Kasumi-1 (cell line): ENCODE measurements at places on chromosomes 5 and 9.
A peak's percentile ranks its signal among the peaks of the same experiment; 100 is the strongest.

GRCh38 chr9:8769153-8769552, 969.6 kb upstream of the DMAC1 start:
- DNase-seq = no peak

- no peak for DNase-seq
These were observed 86.5 kb upstream of the PRLR start for GRCh38 chr5:35316611-35317274.

GRCh38 chr9:33211695-33212393, 28.1 kb upstream of the SPINK4 start:
- DNase-seq = no peak

- no peak for DNase-seq
These were observed 377.5 kb downstream of the TMEM167A start for GRCh38 chr5:82699737-82700136.

GRCh38 chr9:89442501-89442978, 55.4 kb downstream of the SEMA4D start:
- DNase-seq = no peak

DNA sequence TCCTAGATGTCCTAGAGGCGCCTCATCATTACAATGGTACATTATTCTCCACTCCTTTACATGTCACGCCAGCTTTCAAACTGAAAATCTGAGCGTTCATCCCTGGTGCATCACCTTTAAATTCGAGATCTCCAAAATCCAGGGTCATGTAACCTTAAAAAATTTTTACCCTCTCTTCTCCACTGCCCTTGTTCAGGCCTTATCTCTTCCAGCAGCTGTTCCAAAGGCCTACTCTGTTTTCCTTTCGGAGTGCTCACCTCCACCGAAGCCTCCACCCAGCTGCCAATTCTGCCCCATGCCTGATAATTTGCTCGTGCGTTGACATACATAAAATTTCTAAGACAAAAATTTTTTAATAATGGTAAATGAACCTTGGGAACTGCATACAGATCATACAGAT, 950 bp upstream of the MSH3 start:
- no peak for DNase-seq

DNA sequence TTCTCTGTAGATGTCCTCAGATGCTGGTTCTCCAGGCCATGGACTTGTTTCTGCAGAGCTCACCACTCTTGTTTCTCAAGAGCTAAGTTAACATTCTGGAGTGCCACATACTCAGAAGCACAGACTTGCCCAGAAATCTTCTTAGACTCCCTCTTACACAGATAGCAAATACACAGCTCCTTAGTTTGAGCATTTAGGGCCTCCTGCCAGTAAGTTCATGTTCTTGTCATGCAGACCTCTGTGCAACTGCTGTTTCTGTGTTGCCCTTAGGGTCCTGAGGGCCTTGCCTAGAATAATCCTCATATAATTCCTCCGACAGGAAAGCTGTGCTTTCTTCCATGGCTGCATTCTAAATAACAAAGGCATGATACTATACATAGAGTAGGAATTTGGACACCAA, 1.3 kb upstream of the PTPDC1 start:
- no peak for DNase-seq

GRCh38 chr5:155624597-155625241, 611.2 kb downstream of the KIF4B start:
- DNase-seq = no peak

GRCh38 chr5:42564689-42565356, 141.6 kb downstream of the GHR start:
- no peak for DNase-seq

GRCh38 chr5:141504216-141504615, 15.3 kb downstream of the PCDHGC5 start:
- DNase-seq = no peak

DNA sequence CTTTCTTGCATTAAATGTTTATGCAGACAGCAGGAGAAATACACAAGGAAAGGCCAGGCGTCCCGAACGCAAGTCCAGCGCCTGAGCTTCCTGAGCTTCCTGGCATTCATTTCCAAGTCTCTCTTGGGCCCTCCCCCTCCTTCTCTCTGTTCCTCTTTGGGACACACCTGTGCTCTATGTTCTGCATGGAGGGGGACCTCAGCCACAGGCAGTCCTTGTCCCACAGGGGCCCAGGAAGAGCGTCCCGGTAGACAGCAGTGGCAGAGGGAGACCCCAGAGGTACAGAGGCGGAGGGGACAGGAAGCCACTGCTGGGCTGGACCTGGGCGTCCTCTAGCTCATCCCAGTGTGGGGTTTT, 221.3 kb downstream of the C9orf50 start:
- no peak for DNase-seq

- peak; percentile 11 for DNase-seq
These were observed 30.2 kb downstream of the FOXI1 start for GRCh38 chr5:170135796-170136490.

DNA sequence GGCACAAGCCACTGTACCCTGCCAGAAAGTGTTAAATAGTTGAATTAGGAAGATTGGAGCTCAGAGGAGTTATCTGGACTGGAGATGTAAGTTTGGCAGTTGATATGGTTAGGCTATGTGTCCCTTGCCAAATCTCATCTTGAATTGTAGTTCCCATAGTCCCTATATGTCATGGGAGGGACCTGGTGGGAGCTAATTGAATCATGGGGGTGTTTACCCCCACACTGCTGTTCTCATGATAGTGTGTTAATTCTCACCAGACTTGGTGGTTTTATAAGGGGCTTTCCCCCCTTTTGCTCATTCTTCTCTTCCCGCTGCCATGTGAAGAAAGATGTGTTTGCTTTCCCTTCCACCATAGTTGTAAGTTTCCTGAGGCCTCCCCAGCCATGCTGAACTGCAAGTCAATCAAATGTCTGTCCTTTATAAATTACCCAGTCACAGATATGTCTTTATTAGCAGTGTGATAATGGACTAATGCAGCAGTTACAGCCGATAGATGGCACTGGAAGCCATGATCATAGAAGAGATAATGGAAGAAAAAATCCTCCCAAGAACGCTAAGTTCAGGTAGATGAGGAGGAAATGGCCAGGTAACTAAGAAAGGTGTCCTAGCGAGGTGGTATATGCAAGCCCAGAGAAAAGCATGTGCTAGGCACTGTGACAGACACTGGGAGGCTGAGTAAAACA, 51.4 kb downstream of the TNFSF8 start:
- no peak for DNase-seq

DNA sequence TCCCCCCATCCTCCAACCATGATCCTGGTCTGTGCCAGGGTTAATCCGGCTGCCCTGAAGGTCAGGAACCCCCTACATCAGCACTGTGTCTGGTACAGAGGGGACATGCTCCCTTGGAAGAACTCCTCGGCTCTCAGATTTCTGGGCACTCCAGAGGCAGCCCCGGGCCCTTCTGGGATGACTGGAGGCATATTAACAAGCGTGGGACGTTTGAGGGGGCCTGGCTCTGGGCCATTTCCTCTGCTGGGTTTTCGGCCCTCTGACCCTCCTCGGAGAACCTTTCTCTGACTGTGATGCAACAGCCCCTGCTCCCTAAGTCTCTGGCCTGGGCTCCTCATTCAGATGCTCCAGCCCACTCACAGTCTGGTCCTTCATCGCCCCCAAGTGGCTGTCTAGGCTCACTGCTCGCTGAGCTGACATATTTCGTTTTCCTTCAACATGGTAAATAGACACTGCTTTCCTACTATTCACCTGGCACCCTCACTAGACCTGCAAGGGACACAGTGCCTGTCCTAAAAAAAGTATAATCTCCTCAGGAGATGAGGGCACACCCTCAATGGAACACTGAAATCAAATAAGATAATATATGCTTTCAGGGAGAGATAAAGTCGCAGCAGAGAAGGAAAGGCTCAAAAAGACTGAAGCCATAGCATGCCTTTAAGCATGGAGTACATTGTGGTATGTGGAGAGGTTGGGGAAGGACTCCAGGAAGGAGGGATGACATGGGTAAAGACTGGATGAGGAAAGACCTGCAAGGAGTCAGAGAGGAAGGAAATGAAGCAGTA, 404.7 kb upstream of the TRPC7 start:
- peak; percentile 61 for DNase-seq

- DNase-seq = no peak
These were observed 5.3 kb upstream of the NFIL3 start for GRCh38 chr9:91428927-91429351.

DNA sequence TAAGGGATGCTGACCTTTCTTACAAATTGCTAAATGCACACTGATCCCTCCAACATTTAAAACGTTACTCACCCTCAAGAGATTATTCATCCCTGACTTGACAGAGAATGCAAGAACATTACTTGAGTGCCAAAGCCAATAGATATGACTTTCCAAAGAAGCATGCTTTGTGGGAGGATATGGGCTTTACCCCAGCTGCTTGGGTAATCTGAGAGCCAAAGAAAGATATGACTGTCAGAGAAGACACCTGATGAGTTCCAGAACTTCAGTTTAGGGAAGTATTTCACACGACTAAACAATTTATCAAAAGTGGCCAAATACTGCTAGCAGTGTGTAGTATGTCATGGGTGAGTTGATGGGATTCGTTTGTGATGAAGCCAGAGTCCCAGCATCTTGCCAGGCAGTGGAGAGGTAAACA, 7.4 kb upstream of the SPDL1 start:
- DNase-seq = no peak

- no peak for DNase-seq
These were observed 460.5 kb downstream of the MAN2A1 start for GRCh38 chr5:110150199-110150598.

DNA sequence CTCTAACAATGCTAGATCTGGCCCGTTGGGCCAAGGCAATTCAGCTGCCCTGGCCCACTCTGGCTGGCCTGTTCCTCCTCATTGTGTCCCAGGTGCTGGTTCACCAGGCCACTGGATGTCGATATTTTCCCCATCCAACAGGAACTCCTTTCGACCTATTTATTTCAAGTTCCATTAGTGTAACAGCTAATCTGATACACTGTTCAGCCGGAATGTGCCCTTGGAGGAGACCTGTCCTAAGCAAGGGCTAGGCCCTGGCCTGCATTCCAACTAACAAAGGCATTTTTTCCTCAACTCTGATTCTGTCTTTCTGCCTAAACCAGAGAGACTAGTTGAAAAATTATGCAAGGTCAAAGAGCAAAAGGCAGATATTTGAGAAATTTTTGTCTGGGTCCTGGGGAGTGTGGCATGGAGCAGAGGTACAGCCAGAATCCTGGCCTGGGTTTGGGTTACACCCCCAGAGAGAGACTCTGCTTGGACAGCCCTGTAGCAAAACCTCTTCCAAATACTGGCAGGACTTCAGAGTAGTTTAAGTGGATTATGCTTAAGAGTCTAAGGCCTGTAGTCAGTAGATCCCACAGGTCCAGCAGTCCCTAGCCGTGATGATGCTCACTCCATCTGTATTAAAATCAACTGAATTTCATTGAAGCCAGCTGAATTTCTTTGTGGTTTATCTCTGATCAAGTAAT, 36.1 kb downstream of the MARCHF11 start:
- DNase-seq = no peak
